ENCODE measurements at places on chromosomes 12 and 14.

- DNase-seq = no peak
These were observed 963.8 kb upstream of the FLRT2 start for GRCh38 chr14:84566109-84566508.

- DNase-seq = peak; percentile 27
These were observed 10.6 kb downstream of the TMED10 start for GRCh38 chr14:75165586-75166391.

- DNase-seq = no peak
These were observed 10.4 kb downstream of the OSBPL8 start for GRCh38 chr12:76549131-76549530.

DNA sequence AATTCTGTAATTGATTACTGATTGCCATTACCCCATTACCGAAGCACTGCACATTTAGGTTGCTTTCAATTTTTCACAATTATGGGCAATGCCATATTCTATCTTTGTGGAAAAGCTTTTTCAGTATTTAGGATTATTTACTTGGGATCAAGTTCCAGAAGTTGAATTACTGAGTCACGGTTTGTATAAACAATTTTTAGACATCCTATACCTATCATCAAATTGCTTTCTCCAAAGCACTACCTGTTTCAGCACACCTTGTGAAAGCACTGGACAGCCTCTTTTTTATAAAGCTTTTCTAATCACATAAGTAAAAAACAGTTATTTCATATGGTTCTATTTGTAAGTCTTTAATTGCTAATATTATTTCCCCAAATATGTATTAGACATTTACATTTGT lies 221.5 kb upstream of the CAND1 start:
- no peak for DNase-seq

DNA sequence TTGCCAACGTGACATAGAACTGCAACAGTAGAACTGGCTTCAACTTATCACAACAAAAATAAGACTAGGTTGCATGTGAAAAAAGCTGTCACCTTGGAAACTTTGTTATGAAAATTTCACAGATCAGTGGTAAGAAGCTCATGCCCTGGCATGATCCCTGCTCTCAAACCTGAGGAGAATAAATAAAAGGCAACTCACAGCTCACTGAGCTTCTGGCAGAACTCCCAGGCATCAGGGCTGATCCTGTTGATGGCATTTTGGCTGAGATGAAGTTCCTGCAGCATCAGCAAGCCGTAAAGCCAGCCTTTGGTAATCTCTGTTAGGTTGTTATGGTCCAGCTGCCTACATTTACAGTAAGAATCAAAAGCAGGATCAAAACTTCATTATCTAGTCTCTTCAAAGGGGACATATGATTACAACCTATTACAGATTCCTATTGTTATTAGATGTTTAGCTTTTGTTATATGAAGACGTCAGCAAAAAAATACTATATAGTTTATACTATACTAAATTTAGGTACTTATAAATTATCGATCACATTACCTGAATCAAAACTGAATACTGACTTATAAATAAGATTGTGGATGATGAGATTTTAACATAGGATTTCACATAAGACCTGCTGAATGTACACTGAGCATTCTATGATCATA lies 32.0 kb downstream of the LRIG3 start:
- peak; percentile 91 for DNase-seq

DNA sequence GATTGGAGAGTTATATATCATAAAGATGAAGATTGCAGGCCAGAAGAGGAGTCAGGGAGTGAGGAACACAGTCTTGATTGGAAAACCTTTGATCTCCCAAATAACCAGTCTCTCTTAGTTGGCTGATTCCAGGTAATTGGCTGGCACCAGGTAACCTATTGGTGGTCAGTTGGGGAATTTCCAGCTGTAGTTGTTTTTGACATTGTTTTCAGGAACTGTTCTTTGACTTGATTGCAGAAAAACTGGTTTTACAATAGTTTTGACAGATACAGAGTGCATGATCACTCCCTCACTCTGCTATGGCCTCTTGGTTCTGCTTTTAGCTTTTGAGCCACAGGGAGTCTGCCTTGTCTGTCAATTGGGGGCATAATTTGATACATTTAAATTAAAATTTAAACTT lies 71.6 kb downstream of the ZNF641 start:
- no peak for DNase-seq

GRCh38 chr12:76272287-76272686 lies 75.9 kb downstream of the BBS10 start:
- no peak for DNase-seq
